GM06990 (cell line): ENCODE measurements at places on chromosomes 1 and 21.

GRCh38 chr1:45802343-45803298 is 791 bp upstream of the MAST2 start:
- DNase-seq: peak; percentile 13

- no peak for DNase-seq
Observed at GRCh38 chr1:37868466-37868865, 9.1 kb upstream of the MTF1 start.

DNA sequence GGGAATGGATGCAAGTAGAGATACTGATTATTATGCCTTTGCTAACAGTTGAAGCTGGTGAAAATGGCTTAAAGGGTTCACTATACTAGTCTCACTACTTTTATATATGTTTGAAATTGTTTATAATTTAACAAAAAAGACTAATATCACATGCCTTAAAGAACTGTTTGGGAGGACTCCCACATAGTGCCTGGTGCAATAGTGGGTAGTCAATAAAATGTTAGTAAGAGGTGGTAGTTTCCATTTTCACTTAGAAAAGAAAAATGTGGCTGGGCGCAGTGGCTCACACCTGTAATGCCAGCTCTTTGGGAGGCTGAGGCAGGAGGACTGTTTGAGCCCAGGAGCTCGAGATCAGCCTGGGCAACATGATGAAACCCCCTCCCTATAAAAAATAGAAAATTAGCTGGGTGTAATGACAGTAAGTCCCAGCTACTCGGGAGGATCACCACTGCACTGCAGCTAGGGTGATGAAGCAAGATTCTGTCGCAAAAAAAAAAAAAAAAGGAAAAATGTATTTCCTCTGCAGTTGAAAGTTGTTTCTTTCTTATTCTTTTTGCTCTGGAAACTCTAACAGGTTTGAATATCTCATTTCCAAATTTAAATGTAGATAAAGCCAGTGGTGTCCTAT is 24.5 kb downstream of the C21orf91 start:
- DNase-seq: no peak

DNA sequence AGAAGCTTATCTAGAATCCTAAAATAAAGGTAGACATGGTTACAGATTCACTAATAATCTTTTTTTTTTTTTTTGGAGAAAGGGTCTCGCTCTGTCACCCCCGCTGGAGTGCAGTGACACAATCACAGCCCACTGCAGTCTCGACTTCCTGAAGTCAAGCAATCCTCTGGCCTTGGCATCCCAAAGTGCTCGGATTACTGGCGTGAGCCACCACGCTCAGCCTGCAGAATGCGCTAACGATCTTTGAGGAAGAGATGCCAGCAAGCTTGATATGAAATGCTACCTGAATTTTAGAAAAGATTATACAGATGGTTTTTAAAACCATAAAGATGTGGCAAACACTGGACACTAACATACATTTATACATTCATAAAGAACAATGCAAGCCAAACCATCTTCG is 4.1 kb upstream of the GNPAT start:
- no peak for DNase-seq

- DNase-seq: no peak
Observed at GRCh38 chr1:157132616-157133167, 5.5 kb downstream of the ETV3 start.

GRCh38 chr1:26994020-26994786 is 711 bp downstream of the TRNP1 start:
- DNase-seq: no peak

- no peak for DNase-seq
Observed at GRCh38 chr1:35172022-35172421, 20.9 kb downstream of the SFPQ start.

DNA sequence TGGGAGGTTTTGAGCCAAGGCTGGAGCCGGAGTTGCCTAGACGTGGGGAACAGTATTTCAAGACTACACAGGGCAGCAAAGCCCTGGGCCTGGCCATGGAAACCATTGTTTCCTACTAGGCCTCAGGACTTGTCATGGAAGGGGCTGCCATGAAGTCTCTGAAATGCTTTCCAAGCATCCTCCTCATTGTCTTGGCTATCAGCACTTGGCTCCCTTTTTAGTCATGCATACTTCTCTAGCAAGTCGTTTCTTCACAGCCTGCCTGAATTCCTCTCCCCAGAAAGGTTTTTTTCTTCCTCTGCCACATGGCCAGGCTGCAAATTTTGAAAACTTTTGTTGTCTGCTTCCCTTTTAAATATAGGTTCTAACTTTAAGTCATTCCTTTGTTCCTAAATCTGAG is 406.6 kb upstream of the TMPRSS15 start:
- DNase-seq: no peak

DNA sequence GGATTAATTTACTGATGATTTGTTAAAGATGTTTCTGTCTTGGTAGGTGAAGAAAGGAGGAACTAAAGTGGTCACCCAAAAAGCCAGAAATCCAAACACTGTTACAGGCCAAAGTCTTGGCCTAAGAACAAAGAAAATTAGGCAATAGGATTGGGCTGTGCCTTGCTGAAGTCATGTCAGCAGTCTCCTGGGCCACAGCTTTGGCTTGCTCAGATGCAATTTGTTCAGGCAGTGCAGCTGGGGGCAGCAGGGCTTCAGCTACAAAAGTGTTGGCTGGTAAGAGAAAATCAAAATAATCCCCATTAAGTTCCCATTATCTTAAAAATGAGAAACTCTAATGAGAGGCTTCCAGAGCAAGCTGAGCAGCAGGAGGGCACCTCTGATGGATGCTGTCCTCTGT is 14.0 kb upstream of the RAP1A start:
- no peak for DNase-seq

- no peak for DNase-seq
Observed at GRCh38 chr1:66598670-66599069, 64.7 kb downstream of the SGIP1 start.

- peak; percentile 53 for DNase-seq
Observed at GRCh38 chr1:100538913-100539835, 1.2 kb downstream of the GPR88 start.

DNA sequence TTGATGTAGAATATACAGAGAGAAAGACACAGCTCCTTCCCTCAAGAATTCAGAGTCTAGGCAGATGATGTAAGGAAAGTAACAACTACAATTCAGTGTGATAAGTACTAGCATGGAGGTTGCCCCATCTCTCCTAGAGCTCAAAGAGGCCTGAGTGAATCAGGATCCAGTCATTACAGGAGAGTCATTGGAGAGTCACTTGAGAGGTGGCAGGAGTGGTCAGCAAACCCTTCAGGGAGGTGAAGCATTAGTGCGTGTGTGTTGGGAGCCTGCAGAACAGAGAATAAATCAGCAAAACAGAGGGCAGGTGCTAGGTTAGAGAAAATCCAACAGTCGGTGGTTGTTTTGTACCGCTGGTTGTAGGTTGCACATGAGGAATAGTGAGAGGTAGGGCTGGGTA is 46.1 kb downstream of the GRIK1 start:
- no peak for DNase-seq

GRCh38 chr1:159580340-159580739 is 7.3 kb upstream of the APCS start:
- DNase-seq: no peak

DNA sequence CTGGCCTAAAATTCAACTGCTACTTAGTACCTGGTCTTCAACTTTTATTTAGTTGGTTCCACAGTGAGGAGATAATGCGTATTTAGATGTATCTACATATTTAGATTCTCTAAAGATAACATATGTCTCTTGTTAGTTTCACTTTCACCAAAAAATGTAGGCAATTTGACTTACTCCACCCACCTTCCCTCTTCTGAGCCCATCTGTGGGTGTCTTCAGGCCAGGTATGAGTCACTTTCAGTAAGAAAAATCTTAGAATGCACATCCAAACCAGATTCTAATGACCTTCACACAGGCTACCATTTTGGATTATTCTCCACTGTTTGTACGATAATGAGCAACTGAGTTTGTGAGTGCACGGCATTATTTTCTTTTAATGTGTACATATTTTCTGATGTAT is 501.7 kb downstream of the NEGR1 start:
- DNase-seq: no peak

- DNase-seq: no peak
Observed at GRCh38 chr21:44551340-44551961, at the start of gene KRTAP10-2. KRTAP10-2 (minus strand) TSS chr21:44551505; CDS start chr21:44551458, 47 bp downstream.

- DNase-seq: no peak
Observed at GRCh38 chr1:117616967-117617366, 11.1 kb downstream of the TENT5C start.

GRCh38 chr1:3367376-3367775 is 87.1 kb upstream of the ARHGEF16 start:
- no peak for DNase-seq

- no peak for DNase-seq
Observed at GRCh38 chr21:15130751-15131150, 66.0 kb upstream of the NRIP1 start.
